ENCODE measurements at places on chromosomes 5 and 9. TPM values are rescaled to one million over a fixed set of nuclear protein-coding genes. Genes with fewer than 3 reads are reported as not detected.

Gene FAM78A
- 36.6 TPM for total RNA-seq

Gene GABRA6
- not detected for total RNA-seq

GRCh38 chr5:144009116-144009515, 161.3 kb downstream of the YIPF5 start:
- no peak overlapping the region for H3K27ac ChIP-seq
- DNase-seq, result no peak
- no peaks in the 10 kb centered on the region for H3K36me3 ChIP-seq
- no peaks in the 10 kb centered on the region for H3K27me3 ChIP-seq

GRCh38 chr9:129111528-129112151, 425 bp downstream of the PTPA start:
- DNase-seq, result peak; percentile 56
- no peaks in the 10 kb centered on the region for H3K36me3 ChIP-seq
- peak overlapping the region; percentile 93 for H3K4me3 ChIP-seq
- H3K4me1 ChIP-seq, result peaks cover 39% of the 10 kb centered on the region
- H3K27ac ChIP-seq, result peak overlapping the region; percentile 90
- no peaks in the 10 kb centered on the region for H3K27me3 ChIP-seq

GRCh38 chr9:35116539-35116897, 856 bp upstream of the ATOSB start:
- H3K36me3 ChIP-seq, result no peaks in the 10 kb centered on the region
- peak overlapping the region; percentile 77 for H3K4me3 ChIP-seq
- no peaks in the 10 kb centered on the region for H3K27me3 ChIP-seq

All from activated CD4-positive, alpha-beta T cell treated with anti-CD3 and anti-CD28 coated beads for 36 hours (primary cell).